ENCODE measurements at places on chromosomes 2 and 18. TPM values are rescaled to one million over a fixed set of nuclear protein-coding genes. Genes with fewer than 3 reads are reported as not detected.

MAP4K4 gene
- total RNA-seq = 255 TPM

GIGYF2 gene
- total RNA-seq = 70.0 TPM

RFX8 gene
- 9.0 TPM for total RNA-seq

KCNE4 gene
- total RNA-seq = 63.8 TPM

KCNG2 gene
- not detected for total RNA-seq

UGT1A3 gene
- not detected for total RNA-seq

REG1B gene
- not detected for total RNA-seq

MYO5B gene
- total RNA-seq = 6.6 TPM

EFR3B gene
- 5.4 TPM for total RNA-seq

C2orf66 gene
- 0.13 TPM for total RNA-seq

ZNF519 gene
- 8.5 TPM for total RNA-seq

OTX1 gene
- not detected for total RNA-seq

PXDN gene
- total RNA-seq = 347 TPM

PCARE gene
- not detected for total RNA-seq

SEPTIN10 gene
- total RNA-seq = 183 TPM

FBXO48 gene
- total RNA-seq = 1.3 TPM

DAPL1 gene
- not detected for total RNA-seq

CHRNG gene
- total RNA-seq = not detected

TUBB8B gene
- not detected for total RNA-seq

TRPM8 gene
- total RNA-seq = not detected

GKN2 gene
- not detected for total RNA-seq

NPPC gene
- not detected for total RNA-seq

CNRIP1 gene
- total RNA-seq = 70.9 TPM

ATP6V1B1 gene
- 0.39 TPM for total RNA-seq

SCYGR4 gene
- total RNA-seq = 0.11 TPM

RESP18 gene
- not detected for total RNA-seq

PSMA8 gene
- not detected for total RNA-seq

EIPR1 gene
- total RNA-seq = 17.4 TPM

FIGN gene
- 2.2 TPM for total RNA-seq

SCG2 gene
- 6.8 TPM for total RNA-seq

NEB gene
- 0.78 TPM for total RNA-seq

IL37 gene
- total RNA-seq = not detected

Measured in articular chondrocyte of knee joint (primary cell).